ENCODE measurements at places on chromosomes 2 and 18.

DNA sequence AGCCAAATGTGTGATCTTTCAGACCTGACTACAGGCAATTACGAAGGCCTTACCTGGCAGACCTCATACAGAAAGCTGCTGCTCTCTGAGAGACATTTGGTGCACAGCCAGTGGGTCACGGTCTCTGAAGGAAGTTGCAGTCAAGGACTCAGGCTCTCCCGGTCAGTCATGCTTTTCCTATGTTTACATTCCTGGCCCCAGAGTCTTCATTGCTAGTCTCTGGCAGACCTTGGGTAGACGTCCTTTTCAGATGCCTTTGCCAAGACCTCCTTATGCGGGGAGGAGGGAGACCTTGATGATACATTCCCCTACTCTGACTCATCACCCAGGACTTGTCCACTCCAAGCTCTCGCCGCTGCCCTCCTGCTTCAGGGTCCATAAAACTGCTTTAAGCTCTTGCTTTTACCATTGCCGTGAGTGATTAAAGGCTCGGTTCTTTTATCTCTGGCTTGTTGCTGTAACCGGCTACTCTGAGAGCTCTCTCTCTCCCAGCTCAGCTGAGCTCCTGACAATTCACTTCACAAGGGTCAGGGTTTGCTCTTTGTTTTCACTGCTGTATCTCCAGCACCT lies 62.0 kb upstream of the SLC35F5 start:
- no peak for DNase-seq

DNA sequence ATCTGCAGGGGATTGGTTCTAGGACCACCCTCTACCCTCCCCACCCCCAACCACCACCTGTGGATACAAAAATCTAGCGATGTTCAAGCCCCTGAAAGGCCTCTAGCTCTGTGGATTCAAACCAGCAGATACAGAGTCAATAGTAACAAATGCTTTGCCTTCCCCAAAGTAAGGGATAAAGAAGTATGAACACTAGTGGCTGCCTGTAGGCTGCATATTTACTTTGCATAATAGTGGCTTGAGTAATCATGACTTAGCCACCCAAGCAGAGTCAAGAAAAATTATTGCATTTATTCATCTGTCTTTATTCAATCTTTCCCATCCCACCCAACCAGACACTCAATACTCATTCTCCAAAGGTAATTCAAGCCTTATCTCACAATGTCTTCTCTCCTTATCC lies 43.8 kb downstream of the SOCS6 start:
- DNase-seq: no peak

GRCh38 chr2:9422321-9423099 lies 818 bp downstream of the ITGB1BP1 start:
- peak; percentile 17 for DNase-seq

DNA sequence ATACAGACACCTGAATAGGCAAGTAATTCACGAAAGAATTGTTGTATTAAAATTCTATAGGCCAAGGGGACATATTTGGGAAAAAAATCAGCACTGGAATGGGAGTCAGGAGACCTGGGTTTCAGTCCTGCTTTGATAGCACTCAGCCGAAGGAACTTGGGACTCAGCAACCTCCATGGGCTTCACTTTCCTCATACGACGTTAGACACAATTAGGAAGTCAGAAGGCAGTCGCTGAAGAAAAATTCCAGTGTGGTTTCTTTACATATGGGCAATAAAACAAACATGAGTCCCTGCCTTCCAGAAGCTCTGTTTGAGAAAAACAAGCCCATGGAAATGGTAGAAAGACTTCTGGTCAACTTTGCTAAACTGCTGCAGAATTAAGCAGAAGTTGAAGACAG lies 15.1 kb upstream of the CYRIA start:
- DNase-seq: no peak

- no peak for DNase-seq
Observed at GRCh38 chr2:237892478-237892877, 33.1 kb downstream of the RAMP1 start.

GRCh38 chr2:102110171-102110570 lies 32.4 kb upstream of the IL1R1 start:
- no peak for DNase-seq

GRCh38 chr2:47272905-47273758 lies 118.0 kb upstream of the STPG4 start:
- no peak for DNase-seq

DNA sequence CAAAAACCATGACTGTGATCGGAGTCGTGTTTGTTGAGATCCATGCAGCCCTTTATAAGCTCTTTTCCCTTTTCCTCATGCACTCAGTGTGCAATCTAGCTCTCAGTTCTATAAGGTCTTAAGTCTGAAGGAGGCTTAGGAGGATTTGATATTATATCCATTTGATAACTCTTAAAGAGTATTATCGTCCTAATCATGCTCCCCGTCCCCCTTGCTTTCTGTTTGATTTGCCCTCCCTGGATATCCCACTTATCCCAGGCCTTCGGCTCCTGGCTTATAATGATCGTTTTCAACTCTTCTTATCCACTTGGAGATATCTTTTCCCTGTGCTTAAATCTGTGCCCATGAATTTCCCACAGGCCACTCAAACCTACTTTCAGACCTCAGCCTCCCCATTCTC lies 1917.7 kb upstream of the PIK3C3 start:
- no peak for DNase-seq

DNA sequence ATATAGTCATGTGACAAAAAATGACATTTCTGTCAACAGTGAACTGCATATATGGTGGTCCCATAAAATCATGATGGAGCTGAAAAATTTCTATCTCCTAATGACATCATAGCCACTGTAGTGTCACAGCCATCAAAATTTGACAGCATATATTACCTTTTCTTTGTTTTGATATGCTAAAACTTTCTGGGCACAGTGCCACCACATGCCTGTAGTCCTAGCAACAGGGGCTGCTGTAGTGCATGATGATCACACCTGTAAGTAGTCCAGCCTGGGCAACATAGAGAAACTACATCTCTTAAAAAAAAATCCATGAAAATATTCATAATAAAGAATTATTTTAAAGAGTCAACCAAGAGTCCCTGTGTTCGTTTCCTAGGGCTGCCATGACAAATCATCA lies 155.5 kb upstream of the SERTAD2 start:
- no peak for DNase-seq

DNA sequence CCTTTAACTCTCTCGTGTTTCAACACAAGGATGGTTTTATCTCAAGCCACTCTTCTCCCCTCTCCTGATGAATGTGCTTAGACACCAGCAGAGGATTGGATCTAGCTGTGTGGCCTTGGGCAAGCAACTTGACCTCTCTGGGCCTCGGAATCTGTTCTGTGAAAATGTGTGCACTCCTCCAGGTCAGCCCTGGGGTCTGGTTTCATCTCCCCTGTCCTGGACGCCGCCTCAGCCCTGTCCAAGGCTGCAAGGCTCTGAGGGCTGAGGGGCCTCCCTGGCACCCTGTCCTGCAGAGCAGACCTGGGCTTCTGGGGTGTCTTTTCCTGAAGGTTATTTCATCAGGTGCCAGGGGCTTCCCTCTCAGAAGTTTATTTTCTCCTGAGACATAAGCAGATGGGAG lies 28.5 kb downstream of the CNDP1 start:
- DNase-seq: no peak

GRCh38 chr2:16773080-16773713 lies 107.6 kb upstream of the CYRIA start:
- DNase-seq: no peak

GRCh38 chr2:26860211-26860850 lies 12.4 kb downstream of the DPYSL5 start:
- no peak for DNase-seq

- no peak for DNase-seq
Observed at GRCh38 chr2:9256570-9257043, 50.0 kb downstream of the ASAP2 start.

DNA sequence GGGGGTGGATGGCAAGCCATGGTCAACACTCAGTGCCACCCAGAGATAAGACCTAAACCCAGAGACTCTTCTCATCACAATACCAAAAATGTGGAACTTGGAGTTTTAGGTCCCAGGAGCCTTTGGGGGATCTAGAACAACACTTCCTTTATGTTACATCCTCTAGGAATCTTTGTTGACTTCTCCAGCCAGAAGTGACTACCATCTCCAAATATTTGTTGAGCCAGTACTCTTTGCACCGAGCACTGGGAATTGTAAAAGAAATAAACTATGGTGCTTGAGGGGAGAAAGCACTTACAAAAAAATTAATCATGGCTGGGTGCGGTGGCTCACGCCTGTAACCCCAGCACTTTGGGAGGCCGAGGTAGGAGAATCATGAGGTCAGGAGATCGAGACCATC lies 120.0 kb upstream of the TMEM200C start:
- DNase-seq: no peak

DNA sequence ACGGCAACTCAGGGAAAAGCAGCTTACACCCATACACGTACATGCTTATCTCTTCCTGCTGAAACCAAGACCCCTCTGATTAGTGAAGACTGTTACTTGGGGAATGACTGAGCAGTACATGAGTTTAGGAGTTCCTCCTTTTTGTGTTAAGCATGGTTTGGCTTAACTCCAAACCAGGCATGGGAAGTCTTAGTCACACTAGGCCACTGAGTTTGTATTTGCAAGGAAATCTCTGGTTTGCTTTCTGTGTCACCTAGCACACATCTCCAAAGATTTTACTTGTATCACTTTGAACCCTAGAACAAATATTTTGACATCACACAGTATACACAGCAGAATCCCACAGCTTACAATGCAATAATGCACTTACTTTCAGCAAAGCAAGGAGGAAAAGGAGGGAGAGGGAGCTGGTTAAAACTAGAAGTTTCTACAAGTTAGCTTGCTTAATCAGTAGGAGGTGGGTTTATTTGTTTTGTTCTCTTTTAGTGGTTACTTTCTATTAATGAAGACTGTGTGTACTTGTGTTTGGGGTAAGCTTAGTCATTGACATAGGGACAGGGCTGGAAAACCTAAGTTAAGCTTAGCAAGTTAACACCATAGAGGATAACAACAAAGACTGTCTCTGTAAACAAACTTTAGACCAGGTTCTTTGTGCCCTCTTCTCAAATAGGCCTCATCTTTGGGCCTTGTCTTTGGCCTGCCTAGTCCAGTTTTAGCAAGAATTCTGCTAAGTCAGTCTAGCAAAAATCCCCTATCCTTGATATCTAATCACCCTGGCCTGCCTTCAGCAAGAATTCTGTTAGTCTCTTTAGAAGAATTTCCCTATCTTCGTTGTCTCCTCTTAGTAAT lies 219.4 kb downstream of the MREG start:
- no peak for DNase-seq

DNA sequence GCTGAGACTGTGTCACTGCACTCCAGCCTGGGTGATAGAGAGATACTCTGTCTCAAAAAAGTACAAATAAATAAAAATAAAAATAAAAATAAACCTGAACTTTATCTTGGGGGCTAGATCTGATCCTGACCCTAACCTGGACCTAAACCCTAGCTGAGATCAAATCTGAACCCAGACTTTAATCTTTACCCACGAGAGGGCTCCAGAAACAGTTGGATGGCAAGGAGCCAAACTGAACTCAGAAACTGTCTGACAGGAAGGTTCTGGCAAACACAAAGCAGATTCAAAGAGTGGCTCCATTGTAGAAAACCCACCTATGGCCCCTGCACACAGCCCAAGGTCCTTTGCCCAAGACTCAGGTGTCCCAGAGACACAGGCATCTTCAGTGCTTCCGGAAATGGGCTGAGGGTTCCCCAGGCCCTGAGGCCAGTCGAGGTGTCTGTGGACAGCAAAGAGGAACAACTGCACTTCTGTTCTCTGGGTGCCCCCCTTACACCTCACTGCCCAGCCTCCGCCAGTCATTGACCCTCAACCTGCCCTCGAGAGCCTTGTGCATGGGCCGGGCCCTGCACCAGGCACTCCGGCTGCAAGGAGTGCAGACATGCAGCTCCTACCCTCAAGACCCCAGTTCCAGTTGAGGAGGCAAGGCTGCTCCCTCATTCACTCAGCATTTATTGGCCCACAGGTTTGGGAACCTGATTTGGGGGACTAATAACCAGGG lies 95.2 kb downstream of the TFCP2L1 start:
- DNase-seq: no peak

DNA sequence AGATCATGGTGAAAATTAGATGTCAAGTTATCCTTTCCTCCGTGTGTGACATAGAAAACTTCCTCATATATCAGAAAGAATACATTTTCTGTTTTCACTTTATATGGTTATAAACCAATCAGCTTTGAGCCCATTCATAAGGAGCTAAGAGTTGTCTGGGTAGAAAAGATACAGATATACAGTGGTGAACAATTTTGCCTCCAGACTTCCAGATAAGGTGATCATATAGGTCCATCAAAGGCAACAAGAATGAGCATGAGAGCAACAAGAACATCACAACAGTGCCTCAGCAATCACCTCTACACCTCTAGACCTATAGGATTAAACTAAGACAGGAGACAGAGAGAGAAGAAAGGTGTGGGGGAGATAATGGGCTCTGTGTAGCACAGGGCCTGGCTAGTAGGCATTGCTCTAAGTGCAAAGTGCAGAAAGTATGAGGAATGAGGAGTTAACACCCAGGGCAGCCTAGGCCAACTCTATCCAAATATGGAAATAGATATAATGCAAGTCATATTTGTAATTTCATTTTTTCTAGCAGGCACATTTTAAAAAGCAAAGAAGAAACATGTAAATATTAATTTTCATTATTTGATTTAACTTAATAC lies 8.3 kb downstream of the TNP1 start:
- no peak for DNase-seq

- DNase-seq: no peak
Observed at GRCh38 chr2:121242175-121242875, 42.7 kb downstream of the TFCP2L1 start.

GRCh38 chr2:194603429-194603828 lies 1053.6 kb upstream of the SLC39A10 start:
- no peak for DNase-seq

DNA sequence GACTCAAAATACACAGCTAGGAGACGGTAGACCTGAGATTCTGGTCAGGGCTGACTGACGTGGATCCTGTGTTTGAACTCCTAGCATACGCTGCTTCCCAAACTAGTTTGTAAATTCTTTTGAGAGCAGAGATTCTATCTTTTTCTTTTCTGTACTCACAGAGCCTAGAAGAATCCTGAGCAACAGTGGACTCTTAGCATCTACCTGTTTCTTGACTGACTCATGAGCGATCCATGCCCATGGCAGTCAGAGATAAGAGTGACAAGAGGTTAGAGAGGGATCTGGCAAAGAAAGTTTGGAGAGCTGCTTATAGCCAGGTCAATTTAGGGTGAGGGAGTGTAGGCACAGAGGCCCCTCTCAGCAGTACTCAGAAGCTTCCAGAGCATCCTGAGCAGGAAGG lies 41.1 kb upstream of the PPP1CB start:
- DNase-seq: no peak

DNA sequence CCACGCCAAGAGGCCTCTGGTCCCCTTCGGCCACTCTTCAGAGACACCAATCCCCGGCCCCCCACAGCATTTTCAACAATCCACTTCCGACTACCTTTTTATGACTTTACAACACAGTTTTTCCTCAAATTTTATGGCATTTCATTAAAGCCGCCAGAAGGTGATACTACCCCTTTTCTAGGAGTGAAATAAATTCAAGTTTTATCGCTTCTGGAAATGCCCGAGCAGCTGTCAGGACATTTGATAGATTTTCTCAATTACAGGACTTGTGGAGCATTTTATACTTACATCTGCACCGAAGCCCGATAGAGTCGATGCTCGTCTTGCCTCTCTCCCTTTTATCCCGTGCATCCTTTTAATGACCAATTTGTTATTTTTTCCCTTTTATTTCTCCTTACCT lies 108.1 kb upstream of the CREB1 start:
- no peak for DNase-seq

- DNase-seq: no peak
Observed at GRCh38 chr2:84779781-84780180, 101.1 kb downstream of the TRABD2A start.
